Substantia nigra (tissue), 51 donors: ENCODE measurements at places on chromosomes 7 and 10.

DNA sequence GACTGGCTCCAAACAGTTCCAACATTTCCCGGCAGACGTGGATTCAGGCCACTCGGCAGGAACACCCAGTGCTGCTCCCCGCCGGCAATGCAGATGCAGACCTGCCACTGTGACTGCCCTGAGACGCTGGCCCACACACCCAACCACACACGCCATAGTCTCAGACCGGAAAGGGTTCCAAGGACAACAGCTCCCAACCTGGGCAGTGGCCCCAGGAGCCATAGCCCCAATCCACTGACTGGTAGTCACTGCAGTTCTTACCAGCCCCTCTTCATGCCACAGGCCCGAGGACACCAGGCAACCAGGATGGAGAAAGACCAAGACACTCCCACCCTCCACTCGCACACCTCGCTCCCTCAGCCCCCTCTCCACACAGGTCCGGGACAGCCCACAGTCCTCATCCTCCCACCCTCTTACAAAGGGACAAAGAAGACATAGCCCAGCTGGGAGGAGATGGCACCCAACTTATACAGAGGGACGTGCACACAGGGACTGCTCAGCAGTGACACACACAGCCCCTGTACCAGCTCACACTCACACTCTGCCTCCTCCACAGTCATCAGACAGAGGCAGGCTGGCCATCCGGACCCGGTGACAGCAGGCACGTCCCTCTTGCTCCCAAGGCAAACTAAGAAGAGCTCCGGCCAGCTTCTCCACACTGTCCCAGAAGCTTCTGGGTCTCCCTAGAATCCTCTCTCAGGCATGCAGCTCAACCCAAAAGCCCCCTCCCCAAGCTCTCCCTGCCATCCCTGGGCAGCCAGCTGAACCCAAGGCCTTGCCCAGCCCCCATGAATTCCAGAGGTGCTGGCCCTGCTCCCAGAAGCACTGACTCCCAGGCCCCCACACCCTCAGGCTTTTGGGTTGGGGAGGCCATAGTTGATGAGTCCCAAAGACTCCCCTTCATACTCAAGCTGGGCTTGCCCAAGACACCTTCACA is 24.8 kb downstream of the KCNH2 start:
- no peak for DNase-seq

- DNase-seq: no peak
Measured at GRCh38 chr7:107025449-107026103, 18.9 kb upstream of the PRKAR2B start.

- DNase-seq: no peak
Measured at GRCh38 chr10:130242513-130242912, 106.3 kb downstream of the GLRX3 start.

DNA sequence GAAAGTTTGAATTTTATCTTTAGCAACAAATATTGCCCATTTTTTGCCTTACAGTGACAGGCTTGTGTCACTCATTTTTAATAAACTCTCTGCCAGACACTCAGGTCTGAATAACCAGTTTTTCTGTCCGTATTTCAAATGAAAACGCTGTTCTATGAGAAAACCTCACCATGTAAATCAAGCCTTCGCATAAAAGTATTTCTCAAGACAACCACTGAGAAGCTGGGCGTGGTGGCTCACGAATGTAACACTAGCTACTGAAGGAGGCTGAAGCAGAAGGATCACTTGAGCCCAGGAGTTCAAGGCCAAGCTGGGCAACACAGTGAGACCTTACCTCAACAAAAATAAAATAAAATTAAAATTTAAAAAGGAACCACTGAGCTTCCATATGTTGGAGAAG is 339.3 kb downstream of the PARD3 start:
- DNase-seq: no peak

DNA sequence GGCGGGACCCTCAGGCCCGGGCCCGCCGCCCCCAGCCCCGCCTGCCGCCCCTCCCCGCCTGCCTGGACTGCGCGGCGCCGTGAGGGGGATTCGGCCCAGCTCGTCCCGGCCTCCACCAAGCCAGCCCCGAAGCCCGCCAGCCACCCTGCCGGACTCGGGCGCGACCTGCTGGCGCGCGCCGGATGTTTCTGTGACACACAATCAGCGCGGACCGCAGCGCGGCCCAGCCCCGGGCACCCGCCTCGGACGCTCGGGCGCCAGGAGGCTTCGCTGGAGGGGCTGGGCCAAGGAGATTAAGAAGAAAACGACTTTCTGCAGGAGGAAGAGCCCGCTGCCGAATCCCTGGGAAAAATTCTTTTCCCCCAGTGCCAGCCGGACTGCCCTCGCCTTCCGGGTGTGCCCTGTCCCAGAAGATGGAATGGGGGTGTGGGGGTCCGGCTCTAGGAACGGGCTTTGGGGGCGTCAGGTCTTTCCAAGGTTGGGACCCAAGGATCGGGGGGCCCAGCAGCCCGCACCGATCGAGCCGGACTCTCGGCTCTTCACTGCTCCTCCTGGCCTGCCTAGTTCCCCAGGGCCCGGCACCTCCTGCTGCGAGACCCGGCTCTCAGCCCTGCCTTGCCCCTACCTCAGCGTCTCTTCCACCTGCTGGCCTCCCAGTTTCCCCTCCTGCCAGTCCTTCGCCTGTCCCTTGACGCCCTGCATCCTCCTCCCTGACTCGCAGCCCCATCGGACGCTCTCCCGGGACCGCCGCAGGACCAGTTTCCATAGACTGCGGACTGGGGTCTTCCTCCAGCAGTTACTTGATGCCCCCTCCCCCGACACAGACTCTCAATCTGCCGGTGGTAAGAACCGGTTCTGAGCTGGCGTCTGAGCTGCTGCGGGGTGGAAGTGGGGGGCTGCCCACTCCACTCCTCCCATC is 82.7 kb downstream of the PAX2 start:
- no peak for DNase-seq
